ENCODE measurements at places on chromosomes 3 and 15. TPM values are rescaled to one million over a fixed set of nuclear protein-coding genes. Genes with fewer than 3 reads are reported as not detected.
A peak's percentile ranks its signal among the peaks of the same experiment; 100 is the strongest.

- H3K4me3 ChIP-seq = no peak overlapping the region
- H3K36me3 ChIP-seq = no peaks in the 10 kb centered on the region
- DNase-seq = no peak
- H3K27ac ChIP-seq = no peak overlapping the region
- no peaks in the 10 kb centered on the region for H3K4me1 ChIP-seq
Observed at GRCh38 chr3:61980041-61980440, 393.3 kb downstream of the FEZF2 start.

Gene MYH15
- total RNA-seq = not detected

Gene CILP
- total RNA-seq = 0.36 TPM

GRCh38 chr3:171986176-171986575, 53.2 kb upstream of the FNDC3B start:
- H3K4me1 ChIP-seq = no peaks in the 10 kb centered on the region
- no peak overlapping the region for H3K27ac ChIP-seq
- DNase-seq = no peak
- H3K4me3 ChIP-seq = no peak overlapping the region
- H3K36me3 ChIP-seq = no peaks in the 10 kb centered on the region

DNA sequence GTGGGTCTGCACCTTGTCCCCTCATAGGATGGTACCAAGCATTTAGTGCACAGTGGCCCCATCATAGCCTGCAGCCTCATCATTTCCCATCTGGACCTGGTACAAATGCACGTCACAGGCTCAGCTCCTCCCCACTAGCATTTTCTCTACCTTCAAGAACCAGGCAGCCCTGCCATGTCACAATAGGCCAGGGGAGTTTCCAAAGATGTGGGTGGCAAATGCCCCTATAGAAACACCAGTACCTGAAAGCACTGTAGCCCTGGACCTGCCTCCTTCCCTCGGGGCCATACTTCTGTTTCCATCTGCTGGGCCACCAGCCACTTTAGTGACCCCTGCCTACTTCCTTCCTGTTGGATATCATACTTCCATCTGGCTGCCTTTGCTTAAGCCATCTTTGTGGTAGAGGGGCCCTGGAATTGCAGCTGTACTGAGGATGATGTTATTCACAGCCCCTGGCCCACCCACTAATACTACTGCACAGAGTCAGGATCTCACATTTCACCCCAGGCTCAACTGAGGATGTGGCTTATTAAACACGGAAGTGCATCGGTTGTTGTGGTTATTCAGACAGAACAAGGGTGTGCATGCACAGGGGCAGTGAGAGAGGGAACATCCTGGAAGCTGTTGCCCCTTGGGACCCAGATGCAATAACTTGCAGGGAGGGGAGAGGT, 3.8 kb downstream of the TCTA start:
- H3K27me3 ChIP-seq = no peaks in the 10 kb centered on the region
- peak; percentile 88 for DNase-seq
- H3K27ac ChIP-seq = peak overlapping the region; percentile 90
- peaks cover 51% of the 10 kb centered on the region for H3K4me1 ChIP-seq
- H3K4me3 ChIP-seq = no peak overlapping the region

- DNase-seq = no peak
- H3K27ac ChIP-seq = no peak overlapping the region
- H3K27me3 ChIP-seq = no peaks in the 10 kb centered on the region
- no peaks in the 10 kb centered on the region for H3K4me1 ChIP-seq
- H3K4me3 ChIP-seq = no peak overlapping the region
Observed at GRCh38 chr3:139202226-139202958, 141.4 kb upstream of the MRPS22 start.

- H3K36me3 ChIP-seq = no peaks in the 10 kb centered on the region
- H3K4me1 ChIP-seq = no peaks in the 10 kb centered on the region
- H3K4me3 ChIP-seq = no peak overlapping the region
- H3K27ac ChIP-seq = no peak overlapping the region
Observed at GRCh38 chr3:117201901-117202774, 492.6 kb downstream of the TUSC7 start.
